Activated T-helper 17 cell treated with anti-CD3 and anti-CD28 coated beads, Interleukin-2, amount 50 U/mL, for 72 hours (primary cell): ENCODE measurements at places on chromosomes 12 and 14. TPM values are rescaled to one million over a fixed set of nuclear protein-coding genes. Genes with fewer than 3 reads are reported as not detected.
A peak's percentile ranks its signal among the peaks of the same experiment; 100 is the strongest.

The LRP1-AS gene
- not detected for total RNA-seq

The CD27 gene
- 42.1 TPM for total RNA-seq

The MUCL1 gene
- total RNA-seq = not detected

DNA sequence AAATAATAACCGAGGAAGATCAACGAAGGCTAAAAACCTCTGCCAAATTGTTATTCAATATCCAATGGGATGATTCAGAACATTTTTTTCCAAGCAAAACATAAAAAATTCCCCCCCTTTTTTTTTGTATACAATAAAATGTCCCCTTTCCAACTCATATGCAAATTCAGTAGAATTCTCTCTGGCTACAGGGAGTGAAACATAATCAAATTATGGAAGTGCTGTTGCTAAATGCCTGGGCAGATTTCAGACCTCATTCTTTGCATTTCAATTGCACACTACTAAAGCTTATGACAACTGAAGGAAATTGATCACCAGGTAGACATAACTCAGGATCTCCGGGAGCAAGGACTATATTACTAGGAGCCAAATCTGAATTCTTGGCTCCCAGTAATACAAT, 51.0 kb downstream of the LMNTD1 start:
- no peak for ATAC-seq

- ATAC-seq = no peak
Measured at GRCh38 chr14:67900231-67900630, 80.7 kb downstream of the RAD51B start.

DNA sequence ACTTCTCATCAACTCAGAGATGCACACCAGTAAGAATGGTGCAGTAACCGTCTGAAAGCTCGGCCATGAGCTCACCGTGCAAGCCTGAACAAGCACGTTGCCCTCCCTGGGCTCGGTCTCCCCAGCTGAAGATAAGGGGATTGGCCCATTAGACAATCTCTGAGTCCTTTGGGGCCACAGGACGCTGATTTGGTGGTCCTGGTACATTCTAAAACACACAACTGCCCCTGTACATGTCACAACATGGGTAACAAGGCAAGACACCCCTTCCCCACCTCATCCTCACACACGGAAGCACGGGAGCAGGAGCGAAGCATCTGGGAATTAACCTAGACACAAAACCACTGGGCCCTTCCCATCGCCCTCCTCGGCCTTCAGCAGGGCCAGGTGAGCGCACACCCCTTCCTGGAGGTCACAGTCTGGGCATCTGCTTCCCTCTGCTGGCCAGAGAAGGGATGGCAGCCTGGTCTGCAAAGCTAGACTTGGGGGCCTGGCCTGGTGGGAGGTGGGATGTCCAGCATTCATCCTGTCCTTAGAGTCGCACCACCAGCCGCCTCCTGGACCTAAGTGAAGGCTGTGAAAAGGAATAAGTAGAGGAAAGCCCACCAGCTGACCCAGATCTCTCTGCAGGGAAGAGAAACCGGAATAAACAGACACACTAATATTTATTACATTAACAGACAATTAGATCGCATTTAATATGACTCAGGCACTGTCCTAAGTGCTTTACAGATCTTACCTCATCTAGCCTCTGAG, 18.9 kb upstream of the SMUG1 start:
- ATAC-seq = peak; percentile 90

- no peak for ATAC-seq
Measured at GRCh38 chr12:19546611-19547162, 107.4 kb downstream of the AEBP2 start.
